ENCODE measurements at places on chromosomes 7 and 10.

DNA sequence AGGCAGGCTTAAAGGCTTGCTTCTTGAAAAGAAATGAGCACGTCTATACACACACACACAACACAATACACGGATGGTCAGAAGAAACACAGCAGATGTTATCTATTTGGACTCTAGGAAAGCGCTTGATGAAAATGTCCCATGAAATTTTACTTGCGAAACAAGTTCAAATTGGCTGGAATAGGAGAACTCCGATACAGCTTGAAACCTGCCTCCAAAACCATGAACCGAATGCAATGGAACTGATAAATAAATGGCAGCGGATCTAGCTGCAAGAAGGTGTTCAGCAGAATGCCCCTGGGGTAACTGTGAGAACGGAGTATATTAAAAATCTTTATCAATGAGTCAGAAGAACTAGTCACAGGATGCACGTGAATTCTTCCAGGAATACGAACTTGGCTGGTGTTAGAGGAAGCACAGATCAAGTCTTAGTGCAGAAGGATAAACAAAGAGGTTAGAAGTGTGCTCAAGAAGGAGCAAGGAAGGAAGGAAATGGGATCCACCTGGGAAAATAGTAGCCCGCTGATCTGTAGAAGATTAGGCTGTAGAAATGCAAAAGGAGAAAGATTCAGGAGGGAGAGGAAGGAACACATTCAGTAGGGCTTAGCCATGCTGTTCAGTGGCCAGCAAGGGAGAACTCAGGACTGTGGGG is 142.0 kb upstream of the PRKCQ start:
- H3K27me3 ChIP-seq = peaks cover 60% of the 10 kb centered on the region
- H3K4me3 ChIP-seq = no peak overlapping the region
- no peaks in the 10 kb centered on the region for H3K36me3 ChIP-seq
- no peaks in the 10 kb centered on the region for H3K4me1 ChIP-seq
- no peak for DNase-seq

- DNase-seq = no peak
- H3K4me3 ChIP-seq = peak overlapping the region; percentile 74
- H3K36me3 ChIP-seq = peaks cover 2% of the 10 kb centered on the region
- no peak overlapping the region for H3K27ac ChIP-seq
Measured at GRCh38 chr10:75408911-75409885, 7.6 kb upstream of the ZNF503 start.

- H3K27ac ChIP-seq = peak overlapping the region; percentile 59
- H3K4me3 ChIP-seq = peak overlapping the region; percentile 75
- H3K4me1 ChIP-seq = peaks cover 13% of the 10 kb centered on the region
- no peaks in the 10 kb centered on the region for H3K36me3 ChIP-seq
- no peaks in the 10 kb centered on the region for H3K27me3 ChIP-seq
Measured at GRCh38 chr10:323651-324293, 188.5 kb downstream of the ZMYND11 start.

- no peak overlapping the region for H3K4me3 ChIP-seq
- H3K4me1 ChIP-seq = no peaks in the 10 kb centered on the region
- DNase-seq = no peak
- peaks cover 4% of the 10 kb centered on the region for H3K36me3 ChIP-seq
- H3K27me3 ChIP-seq = no peaks in the 10 kb centered on the region
Measured at GRCh38 chr7:95582578-95583293, 13.6 kb downstream of the PDK4 start.

GRCh38 chr10:73911553-73912004 is 647 bp downstream of the PLAU start:
- no peak for DNase-seq
- peaks cover 23% of the 10 kb centered on the region for H3K4me1 ChIP-seq
- peak overlapping the region; percentile 8 for H3K27ac ChIP-seq
- H3K4me3 ChIP-seq = peak overlapping the region; percentile 86
- peaks cover 2% of the 10 kb centered on the region for H3K36me3 ChIP-seq

DNA sequence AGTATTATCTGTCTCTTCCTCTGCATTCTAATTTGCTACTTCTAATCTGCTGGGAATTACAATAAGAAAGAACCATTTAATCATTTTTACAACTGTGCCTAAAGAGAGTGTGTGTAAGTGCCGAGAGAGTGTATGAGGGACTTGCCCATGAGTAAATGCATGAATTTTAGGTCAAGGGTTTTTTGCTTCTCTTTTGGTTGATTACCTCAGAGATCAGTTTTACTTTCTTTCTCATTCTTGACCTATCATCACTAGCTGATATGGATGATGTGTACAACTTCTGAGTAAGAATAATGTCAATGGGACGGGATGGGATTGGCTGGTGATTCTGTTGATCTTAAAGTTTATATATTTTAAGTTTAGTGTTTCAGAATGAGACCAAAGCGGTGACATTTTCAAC is 47.8 kb downstream of the IKZF1 start:
- H3K4me1 ChIP-seq = peaks cover 86% of the 10 kb centered on the region
- no peak for DNase-seq
- H3K27ac ChIP-seq = no peak overlapping the region
- peak overlapping the region; percentile 81 for H3K4me3 ChIP-seq
- no peaks in the 10 kb centered on the region for H3K27me3 ChIP-seq
- peaks cover 90% of the 10 kb centered on the region for H3K36me3 ChIP-seq
